ENCODE measurements at places on chromosomes 11 and 22.

- DNase-seq = no peak
These were observed 9.1 kb upstream of the TAGLN start for GRCh38 chr11:117189941-117190544.

DNA sequence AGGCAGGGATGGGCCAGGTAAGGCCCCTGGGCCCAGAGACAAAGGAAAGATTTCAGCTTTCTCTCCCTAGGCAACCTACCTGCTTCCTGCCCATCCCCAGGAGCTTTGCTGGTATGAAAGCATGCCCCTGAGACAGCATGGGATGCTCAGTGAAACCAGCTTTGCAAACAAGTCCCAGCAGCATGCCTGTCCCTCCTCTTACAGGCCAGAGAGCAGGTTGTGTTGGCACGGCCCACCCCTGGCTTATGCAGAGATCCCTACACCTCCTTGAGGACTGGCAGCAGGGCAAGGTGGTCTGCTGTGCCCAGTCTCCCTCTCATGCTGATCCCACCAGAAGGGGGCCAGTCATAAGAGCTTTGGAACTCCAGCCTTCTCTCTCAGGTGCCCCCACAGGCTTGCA, 3.1 kb downstream of the SCN4B start:
- no peak for DNase-seq

DNA sequence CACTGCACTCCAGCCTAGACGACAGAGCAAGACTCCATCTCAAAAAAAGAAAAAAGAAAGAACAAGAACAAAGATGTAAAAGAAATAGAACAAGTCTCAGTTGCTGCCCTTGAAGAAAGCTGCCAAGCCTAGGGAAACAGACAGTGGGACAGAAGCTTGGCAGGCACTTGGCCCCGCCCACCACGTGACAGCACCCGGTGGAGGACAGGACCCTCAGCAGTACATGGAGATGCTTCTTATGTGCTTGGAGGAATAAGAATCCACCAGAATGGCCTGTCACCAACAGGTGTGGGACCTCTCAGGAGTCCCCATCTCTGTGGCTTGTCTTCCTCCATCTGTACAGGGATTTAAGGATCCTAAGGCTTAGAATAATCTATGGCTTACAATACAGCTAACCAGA, 7.6 kb upstream of the TMPRSS6 start:
- DNase-seq = no peak

DNA sequence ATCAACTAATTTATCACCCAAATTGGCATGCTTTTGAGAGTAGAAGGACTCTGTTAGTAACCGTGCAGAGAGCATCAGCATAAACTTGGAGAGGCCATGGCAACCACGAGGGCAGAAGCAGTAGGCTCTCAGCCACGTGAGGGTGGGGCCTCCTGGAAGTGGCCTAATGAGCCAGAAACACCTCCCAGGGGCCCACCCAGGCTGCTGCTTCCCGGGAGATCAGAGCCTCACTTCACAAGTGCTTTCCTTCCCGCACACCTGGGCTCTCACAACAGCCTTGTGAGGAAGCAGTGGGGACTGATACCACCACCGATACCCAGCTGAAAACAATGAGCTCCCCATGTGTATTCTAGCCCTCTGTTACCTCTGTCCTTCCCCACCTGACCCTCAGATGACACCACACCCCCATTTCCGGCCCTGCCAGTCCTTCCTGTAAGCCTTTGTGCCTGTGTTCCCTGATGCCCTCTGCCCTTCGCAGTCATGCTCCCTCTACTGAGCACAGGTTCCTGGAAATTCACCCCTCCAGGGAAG, 17.0 kb downstream of the TRIM29 start:
- DNase-seq = no peak

GRCh38 chr11:128905345-128906184, 14.4 kb downstream of the KCNJ5 start:
- peak; percentile 29 for DNase-seq

- no peak for DNase-seq
These were observed 181.2 kb downstream of the CSNK2A3 start for GRCh38 chr11:11171854-11172253.

Data from putamen (tissue), 1 donor.